ENCODE measurements at places on chromosomes 1 and 21.

DNA sequence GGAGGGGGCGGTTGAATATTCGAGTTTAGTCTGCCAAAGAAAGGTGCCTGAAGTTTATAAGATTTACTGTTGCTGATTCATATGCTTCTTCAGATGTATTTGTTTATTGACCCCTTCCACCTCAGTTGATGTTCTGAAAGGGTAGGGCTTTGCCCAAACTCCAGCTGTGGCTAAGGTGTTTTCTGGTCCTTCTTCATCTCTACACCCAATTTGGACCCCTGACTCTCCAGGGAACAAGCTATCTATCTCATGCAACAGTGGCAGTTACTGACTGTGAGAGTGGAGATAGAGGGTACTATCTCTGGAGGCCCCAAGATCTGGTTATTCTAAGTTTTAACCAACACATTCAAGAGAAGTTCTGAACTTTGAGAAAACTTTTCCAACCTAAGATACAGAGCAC is 12.6 kb upstream of the ALG14 start:
- DNase-seq, result no peak

DNA sequence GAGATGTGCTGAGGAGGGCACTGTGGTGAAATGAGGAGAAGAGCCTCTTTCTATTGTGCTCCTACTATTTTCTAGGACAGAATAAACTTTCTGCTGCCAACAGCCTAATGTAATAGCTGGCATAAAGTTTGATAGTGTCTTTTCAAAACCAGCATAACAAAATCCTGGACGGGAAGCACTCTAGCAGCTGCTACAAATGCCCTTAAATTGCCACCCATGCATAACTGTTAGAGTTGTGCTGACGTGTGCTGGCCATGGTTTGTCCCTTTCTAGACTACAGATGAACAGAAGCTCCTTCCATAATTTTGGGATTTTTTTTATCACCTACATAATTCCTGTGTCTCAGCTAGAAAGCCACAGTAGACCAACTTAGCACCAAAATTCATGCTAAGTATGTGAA is 88.5 kb upstream of the DEPDC1 start:
- DNase-seq, result no peak

DNA sequence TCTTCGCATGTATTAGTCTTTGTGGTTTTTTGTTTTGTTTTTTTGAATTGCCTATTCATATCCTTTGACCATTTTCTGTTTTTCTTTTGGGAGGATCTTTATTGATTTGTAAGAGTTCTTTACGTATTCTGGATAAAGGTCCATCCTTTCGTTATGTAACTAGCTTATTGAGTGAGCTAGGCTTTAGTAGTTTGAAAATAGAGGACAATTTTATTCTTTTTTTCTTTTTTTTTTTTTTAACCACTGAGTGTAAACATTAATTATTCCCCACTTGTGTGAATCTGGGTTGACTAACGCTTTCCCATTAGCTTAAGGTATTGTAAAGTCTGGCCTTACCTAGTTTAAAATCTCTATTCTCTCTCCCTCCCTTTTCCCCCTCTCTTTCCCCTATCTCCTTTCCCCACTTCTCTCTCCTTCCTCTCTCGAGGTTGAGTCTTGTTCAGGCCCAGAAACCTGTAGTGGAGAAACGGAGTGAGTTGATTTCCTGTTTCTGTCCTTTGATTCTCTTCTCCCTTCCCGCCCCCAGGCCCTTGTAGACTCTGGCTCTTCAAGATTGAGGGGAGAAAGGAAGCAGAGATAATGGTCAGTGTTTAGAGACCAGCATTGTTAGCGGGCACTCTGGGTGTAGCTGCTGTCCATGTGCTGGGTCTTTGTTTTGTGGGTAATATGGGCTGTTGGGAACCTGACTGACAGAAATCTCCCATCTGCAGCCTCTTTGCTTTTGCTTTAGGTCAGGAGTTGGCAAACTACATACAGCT is 1.5 kb downstream of the MORC3 start:
- no peak for DNase-seq

DNA sequence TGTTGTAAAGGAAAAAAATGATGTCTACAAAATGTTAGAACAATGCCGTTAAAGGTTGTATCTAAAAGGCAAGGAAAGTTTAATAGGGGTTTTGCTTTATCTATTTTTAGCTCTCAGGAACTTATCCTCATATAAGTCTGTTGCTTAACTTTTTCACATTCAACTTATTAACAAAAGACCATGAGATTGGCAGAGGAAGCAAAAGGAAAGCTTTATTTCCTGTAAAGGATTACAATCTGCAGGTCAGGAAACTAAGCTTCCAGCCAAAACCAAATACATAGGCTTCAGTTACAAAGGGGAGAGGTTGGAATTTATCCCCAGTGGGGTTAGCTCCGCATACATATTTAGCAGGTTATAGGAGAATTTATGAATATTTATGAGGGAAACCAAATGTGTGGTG is 58.7 kb upstream of the KIAA1614 start:
- DNase-seq, result no peak

DNA sequence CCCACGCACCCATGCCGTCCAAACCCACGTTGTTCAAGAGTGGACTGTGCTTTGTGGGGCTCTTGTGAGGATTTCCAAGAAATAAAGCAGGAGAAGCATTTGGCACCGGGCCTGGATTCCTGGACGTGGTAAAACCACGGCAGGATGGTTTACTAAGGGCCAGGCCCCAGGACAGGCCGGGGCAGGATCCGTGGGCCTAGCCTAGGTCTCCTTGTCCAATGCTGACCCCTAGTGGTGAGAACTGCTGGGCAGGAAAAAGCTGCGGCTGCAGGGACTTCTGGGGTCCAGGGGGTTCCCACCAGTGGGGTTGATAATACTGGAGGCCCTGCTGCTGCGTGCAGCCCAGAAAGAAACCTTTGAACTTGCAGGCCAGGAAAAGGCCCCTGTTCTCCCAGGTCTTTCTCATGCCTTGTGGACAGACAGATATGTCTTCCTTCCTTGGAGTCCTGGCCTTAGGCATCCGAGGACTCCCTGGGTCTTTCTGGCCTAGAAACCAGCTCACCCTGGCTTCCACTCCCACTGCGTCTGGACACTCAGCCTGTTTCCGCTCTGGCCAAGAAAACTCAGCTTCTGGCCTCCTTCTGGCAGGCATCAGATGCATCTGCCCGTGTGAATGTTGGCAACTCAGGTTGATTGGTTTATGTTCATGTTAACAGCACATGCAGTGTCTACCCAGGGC is 106.9 kb upstream of the TMEM51 start:
- DNase-seq, result peak; percentile 24

- DNase-seq, result no peak
These were observed 136.9 kb upstream of the KIAA1614 start for GRCh38 chr1:180775801-180776200.

GRCh38 chr1:43570277-43570676 is 39.6 kb downstream of the PTPRF start:
- DNase-seq, result no peak

GRCh38 chr21:44820851-44821250 is 3.0 kb upstream of the SUMO3 start:
- DNase-seq, result no peak

GRCh38 chr1:94433866-94434265 is 15.7 kb downstream of the ABCD3 start:
- DNase-seq, result no peak

DNA sequence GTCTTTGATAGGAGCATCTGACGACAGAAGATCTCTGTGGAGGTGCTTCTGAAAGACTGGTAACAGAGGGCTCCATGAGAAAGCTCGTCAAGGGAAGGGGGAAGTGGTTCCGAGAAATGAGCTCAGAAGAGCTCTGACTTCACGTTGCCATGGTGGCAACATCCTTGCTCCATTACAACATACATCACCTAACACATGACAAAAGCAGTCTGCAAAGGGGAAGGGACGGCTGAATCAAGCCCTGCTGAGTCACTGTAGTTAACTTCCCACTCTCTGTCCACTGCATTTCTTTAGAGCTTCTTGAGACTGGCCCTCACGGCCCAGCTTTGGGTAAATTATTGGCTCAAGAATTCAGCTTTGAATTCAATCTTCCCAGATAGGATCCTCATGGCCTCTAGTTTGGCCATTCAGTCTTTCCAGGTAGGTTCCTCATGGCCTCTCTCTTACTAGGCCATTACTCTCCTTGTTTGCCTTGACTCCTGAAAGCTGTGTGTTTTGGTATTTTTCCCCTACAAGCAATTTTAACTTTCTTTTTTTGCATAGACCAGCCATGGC is 88.0 kb upstream of the ZNF648 start:
- no peak for DNase-seq

DNA sequence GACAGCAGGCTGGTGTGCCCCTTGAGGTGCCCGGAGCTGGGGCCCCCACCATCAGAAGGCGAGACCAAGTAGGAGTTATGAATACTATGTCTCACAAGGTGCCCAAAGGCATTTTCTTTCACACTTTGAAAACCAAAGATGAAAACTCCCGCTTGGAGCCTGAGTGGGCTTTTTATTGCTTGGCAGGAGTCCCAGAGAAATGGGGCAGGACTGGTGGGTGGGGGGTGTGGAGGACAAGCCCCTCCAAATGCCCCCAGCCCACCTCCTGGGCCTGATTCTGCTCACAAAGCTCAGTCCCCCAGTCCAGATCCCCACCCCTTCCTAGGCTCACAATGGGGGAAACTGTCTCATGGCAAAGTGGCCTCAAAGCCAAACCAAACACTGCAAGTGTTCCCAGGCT is 227.9 kb downstream of the TRABD2B start:
- DNase-seq, result no peak

- no peak for DNase-seq
These were observed 72.1 kb downstream of the MORN1 start for GRCh38 chr1:2319291-2319690.

DNA sequence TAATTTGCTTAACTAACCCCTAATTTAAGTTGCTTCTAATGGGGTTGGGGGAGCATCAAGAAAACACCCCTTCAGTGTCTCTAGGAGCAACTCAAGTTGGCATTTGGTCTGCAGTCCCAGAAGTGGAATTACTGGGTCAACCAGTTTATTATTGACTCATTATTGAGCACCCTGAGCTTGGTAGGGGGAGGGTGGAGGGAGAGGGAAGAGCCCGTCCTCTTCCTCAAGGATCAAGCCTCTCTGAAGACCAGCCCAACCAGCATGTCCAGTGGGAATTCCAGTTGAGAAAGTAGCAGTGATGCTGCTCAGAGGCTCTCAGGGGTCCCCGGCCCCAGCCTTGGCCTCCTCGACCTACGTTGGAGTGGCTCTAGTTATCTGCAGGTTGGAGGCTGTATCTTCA is 2.1 kb upstream of the PLA2G2F start:
- DNase-seq, result no peak

All from Panc1 (cell line).